ENCODE measurements at places on chromosomes 4 and X. TPM values are rescaled to one million over a fixed set of nuclear protein-coding genes. Genes with fewer than 3 reads are reported as not detected.
A peak's percentile ranks its signal among the peaks of the same experiment; 100 is the strongest.

POU3F4 gene
- polyA plus RNA-seq: not detected

RIPPLY1 gene
- not detected for polyA plus RNA-seq

GRCh38 chr4:123661080-123661737, 264.6 kb downstream of the SPRY1 start:
- no peak overlapping the region for H3K27ac ChIP-seq
- no peak for DNase-seq
- no peaks in the 10 kb centered on the region for H3K4me1 ChIP-seq
- H3K4me3 ChIP-seq: no peak overlapping the region
- H3K36me3 ChIP-seq: no peaks in the 10 kb centered on the region
- no peaks in the 10 kb centered on the region for H3K27me3 ChIP-seq

GRCh38 chrX:23919706-23920320, 12.0 kb downstream of the CXorf58 start:
- H3K4me3 ChIP-seq: no peak overlapping the region
- DNase-seq: no peak
- no peaks in the 10 kb centered on the region for H3K36me3 ChIP-seq
- H3K27me3 ChIP-seq: no peaks in the 10 kb centered on the region
- no peak overlapping the region for H3K27ac ChIP-seq

GAGE10 gene
- polyA plus RNA-seq: not detected

GRCh38 chr4:118721752-118722151, 36.6 kb downstream of the METTL14 start:
- no peaks in the 10 kb centered on the region for H3K27me3 ChIP-seq
- no peak overlapping the region for H3K27ac ChIP-seq
- DNase-seq: no peak
- no peaks in the 10 kb centered on the region for H3K4me1 ChIP-seq
- H3K36me3 ChIP-seq: peaks cover 25% of the 10 kb centered on the region

BANK1 gene
- 194 TPM for polyA plus RNA-seq

GRCh38 chrX:72715546-72715945, 1.4 kb upstream of the PHKA1 start:
- no peak overlapping the region for H3K4me3 ChIP-seq
- H3K27ac ChIP-seq: no peak overlapping the region
- no peak for DNase-seq
- no peaks in the 10 kb centered on the region for H3K27me3 ChIP-seq
- H3K4me1 ChIP-seq: no peaks in the 10 kb centered on the region
- no peaks in the 10 kb centered on the region for H3K36me3 ChIP-seq

GRCh38 chr4:120225527-120225926, 158.9 kb upstream of the MAD2L1 start:
- no peak overlapping the region for H3K4me3 ChIP-seq
- no peaks in the 10 kb centered on the region for H3K36me3 ChIP-seq
- DNase-seq: no peak
- H3K4me1 ChIP-seq: no peaks in the 10 kb centered on the region

GRCh38 chr4:165222651-165222994, 15.3 kb downstream of the KLHL2 start:
- no peak overlapping the region for H3K4me3 ChIP-seq
- DNase-seq: no peak
- peak overlapping the region; percentile 83 for H3K27ac ChIP-seq
- peaks cover 33% of the 10 kb centered on the region for H3K4me1 ChIP-seq
- H3K36me3 ChIP-seq: no peaks in the 10 kb centered on the region

GRCh38 chrX:154652311-154653047, 900 bp downstream of the CTAG2 start:
- no peaks in the 10 kb centered on the region for H3K36me3 ChIP-seq
- no peak overlapping the region for H3K4me3 ChIP-seq
- no peaks in the 10 kb centered on the region for H3K27me3 ChIP-seq
- no peaks in the 10 kb centered on the region for H3K4me1 ChIP-seq

- H3K27me3 ChIP-seq: no peaks in the 10 kb centered on the region
- H3K36me3 ChIP-seq: no peaks in the 10 kb centered on the region
- no peak overlapping the region for H3K27ac ChIP-seq
- DNase-seq: no peak
- no peaks in the 10 kb centered on the region for H3K4me1 ChIP-seq
These were observed 99.4 kb upstream of the STK26 start for GRCh38 chrX:131923614-131924250.

- no peak for DNase-seq
- no peaks in the 10 kb centered on the region for H3K27me3 ChIP-seq
- no peak overlapping the region for H3K27ac ChIP-seq
- H3K36me3 ChIP-seq: no peaks in the 10 kb centered on the region
- no peak overlapping the region for H3K4me3 ChIP-seq
These were observed 1383.3 kb upstream of the PCDH7 start for GRCh38 chr4:29336861-29337260.

Measured in spleen (tissue), 13 donors.